ENCODE measurements at places on chromosomes 6 and 20.

DNA sequence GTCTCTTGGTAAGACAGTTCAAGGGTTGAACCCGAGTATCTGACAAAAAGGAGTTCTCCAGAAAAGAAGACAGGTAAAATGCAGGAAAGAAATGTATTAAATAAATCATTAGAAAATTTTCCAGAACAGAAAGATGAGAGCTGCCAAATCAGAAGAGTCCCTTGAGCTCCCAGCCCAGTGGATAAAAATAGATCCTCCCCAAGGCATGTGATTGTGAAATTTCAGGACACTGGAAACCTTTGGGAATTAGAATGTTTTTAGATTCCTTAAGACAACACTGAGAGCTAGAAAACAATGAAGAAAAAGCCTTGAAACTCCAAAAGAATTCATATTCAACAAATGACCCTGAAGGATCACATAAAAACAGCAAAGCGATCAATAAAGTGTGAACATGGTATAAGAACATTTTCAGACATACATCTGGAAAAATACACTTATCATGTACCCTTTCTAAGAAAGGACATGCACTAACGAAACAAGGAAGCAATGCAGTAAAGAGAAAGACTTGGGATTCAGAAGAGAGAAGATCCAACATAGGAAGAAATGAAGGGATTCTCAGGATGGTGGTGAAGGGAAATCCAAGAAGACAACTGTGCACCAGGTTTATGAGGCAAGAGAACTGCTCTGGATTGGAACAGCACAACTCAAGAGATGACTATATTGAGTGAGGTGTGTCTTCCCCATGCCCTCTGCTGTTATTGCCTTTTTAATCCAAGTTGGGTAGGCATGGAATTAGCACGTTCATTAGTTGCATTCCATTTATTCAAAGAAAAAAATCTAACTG is 390.4 kb downstream of the SYNE1 start:
- peak; percentile 60 for DNase-seq

DNA sequence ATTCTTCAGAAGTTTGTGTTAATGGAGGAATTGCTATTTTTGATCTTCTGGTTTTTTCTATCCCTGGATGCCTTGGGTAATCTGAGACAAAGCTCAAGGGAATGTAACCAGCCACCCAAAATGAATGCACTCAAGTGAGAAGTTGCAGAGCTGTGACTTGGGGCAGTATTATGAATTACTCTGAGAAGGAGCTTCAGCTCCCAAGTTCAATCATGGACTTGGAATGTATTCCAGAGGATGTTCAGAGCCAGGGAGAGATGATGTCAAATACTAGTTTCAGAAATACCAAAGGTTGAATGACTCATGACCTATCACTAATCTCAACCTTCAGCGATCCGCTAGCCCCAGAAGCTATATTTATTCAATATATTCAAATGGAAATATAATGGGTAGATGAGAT is 375.2 kb upstream of the PLCB4 start:
- peak; percentile 66 for DNase-seq

DNA sequence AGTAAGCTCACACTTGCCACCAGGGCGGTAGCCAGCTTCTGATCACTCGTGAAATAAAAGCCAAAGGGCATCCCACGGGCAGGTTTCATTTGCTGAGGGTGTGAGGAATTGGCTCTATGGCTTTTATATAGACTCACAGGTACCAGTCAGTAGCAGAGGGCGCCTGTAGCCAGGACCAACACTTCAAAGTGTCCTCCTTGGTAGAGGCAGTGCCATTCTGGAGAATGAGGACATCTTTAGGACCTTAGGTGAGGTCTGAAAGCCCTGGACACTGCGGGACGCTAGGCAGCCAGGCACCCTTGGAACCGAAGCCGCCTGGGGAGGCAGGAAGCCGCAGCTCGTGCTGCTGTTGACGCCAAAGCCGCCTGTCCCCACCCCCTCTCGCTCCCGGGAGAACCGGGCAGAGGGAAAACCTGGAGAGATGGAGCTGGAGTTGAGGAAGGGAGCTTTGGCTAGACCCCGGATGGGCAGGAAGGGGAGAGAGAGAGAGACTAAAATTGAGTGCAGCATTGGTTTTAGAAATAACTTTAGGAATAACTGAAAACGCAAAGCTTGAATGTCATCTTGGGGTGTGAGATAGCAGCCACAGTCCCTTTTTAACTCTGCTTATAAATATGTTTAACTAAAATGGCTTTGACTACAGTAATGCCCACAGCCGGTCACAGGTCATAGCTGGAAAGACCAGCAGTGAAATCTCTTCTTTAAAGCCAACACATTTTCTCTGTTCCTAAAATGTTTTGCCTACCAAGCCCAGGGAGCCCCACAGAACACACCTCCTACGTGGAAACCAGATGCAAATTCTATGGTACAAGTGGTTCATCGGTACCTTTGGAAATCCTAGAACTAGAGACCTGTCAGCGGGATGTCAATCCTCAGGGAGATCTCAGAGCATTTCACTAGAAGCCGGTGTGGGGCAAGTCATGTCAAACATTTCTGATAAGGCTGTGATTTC is 128.5 kb upstream of the CDYL start:
- peak; percentile 92 for DNase-seq

DNA sequence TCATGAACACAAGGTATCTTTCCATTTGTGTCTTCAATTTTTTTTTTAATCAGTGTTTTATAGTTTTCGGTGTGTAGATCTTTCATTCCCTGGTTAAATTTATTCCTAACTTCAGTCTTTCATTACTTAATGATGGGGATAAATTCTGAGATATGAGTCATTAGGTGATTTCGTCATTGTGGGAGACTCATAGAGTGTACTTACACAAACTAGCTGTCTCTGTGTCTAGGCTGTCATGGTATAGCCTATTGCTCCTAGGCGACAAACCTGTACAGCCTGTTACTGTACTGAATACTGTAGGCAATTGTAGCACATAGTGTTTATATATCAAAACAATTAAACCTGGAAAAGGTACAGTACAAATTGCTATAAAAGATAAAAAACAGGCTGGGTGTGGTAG is 42.1 kb downstream of the SMAP1 start:
- DNase-seq: peak; percentile 34

- no peak for DNase-seq
These were observed 32.8 kb downstream of the DYNLT1 start for GRCh38 chr6:158611541-158612370.

- DNase-seq: no peak
These were observed 2.8 kb upstream of the MYO6 start for GRCh38 chr6:75746221-75746620.

- no peak for DNase-seq
These were observed 14.7 kb downstream of the STK35 start for GRCh38 chr20:2116170-2116940.

DNA sequence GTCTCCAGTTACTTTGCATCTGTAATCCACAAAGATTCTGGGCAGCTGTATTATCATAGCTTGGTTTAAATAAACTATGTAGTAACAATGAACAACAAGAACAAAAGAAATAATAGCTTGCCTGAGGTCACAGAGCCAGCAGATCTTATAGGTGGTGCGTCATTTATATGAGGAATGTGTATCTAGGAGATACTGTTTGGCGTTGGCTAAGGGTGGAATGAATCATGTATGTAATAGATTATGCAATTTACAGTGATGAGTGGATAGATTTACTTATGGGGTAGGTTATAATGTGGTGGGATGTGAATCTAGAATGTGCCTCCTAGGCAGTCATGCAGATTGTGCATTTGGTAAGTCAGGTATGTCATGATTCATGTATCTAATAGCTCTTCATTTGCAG is 42.8 kb downstream of the HNF4A start:
- no peak for DNase-seq

GRCh38 chr6:31969712-31970603 is 2.0 kb downstream of the DXO start:
- no peak for DNase-seq

- DNase-seq: no peak
These were observed 48.7 kb upstream of the SAMD5 start for GRCh38 chr6:147459780-147460179.

- DNase-seq: no peak
These were observed 123.4 kb upstream of the AFDN start for GRCh38 chr6:167703347-167703746.

All from GM03348 (cell line).